Stimulated activated CD8-positive, alpha-beta memory T cell treated with anti-CD3 and anti-CD28 coated beads, Interleukin-12 subunit alpha, Interleukin-12 subunit beta, amount 100 ng/mL, for 4 hours (primary cell): ENCODE measurements at places on chromosomes 16 and 17.

DNA sequence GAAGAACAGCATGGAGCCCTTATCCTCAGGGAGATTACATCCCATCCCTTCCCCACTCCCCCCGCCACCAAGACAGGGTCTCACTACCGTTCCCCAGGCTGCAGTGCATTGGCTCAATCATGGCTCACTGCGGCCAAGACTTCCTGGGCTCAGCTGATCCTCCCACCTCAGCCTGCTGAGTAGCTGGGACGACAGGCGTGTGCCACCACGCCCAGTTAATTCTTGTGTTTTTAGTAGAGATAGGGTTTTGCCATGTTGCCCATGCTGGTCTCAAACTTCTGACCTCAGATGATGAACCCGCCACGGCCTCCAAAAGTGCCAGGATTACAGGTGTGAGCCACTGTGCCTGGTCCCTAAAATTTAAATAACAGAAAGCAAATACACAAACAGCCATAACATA lies 48.8 kb downstream of the STH start:
- DNase-seq: no peak

DNA sequence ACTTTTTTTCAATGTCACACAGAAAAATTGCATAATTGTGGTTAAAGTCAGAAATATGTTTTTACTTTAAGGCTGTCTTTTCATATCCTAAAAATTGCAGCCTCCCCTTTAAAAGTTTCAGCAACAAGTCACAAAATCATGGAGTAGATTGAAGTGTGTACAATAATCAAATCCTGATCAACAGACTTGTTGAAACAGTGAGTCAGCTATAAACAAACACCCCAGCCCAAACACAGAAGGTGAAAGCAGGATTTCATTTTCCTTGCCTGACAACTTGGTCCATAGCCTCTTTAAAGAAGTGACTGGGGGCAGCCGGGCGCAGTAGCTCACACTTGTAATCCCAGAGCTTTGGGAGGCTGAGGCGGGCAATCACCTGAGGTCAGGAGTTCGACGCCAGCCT lies 59.9 kb downstream of the WNT3 start:
- DNase-seq: no peak

- no peak for DNase-seq
Observed at GRCh38 chr17:63519972-63520882, 2.9 kb upstream of the KCNH6 start.

GRCh38 chr17:46940692-46941404 lies 17.9 kb downstream of the GOSR2 start:
- DNase-seq: peak; percentile 33

DNA sequence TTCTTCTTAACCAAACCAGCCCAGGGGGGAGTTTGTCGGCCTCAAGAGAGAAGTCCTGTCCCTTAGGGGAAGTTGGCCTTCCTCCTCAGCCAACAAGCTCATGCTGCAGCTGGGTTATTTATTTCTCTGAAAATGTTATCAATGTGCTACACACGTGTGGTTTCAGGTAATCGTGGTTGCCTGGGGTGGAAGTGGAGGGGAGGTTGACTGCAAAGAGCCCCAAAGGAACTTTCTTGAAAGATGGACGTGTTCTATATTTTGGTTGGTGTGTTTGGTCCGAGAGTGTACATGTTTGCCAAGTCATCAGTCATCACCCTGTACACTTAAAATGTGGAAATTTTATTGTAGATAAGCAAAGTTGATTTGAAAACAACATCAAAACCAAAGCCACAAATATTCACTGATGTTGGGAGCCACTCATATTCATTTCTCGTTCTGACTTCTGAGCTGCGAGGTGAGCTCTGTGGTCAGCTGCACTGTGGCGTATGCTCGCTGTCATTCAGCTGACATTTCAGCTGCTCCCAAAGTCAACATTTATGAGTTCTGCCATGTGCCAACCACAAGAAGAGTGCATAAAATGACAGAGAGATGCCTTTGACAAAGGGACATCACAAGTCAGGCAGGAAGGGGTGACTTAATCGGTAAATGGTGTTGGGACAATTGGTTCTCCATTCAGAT lies 26.5 kb upstream of the ADGRG1 start:
- no peak for DNase-seq
